ENCODE measurements at places on chromosomes 1 and 21.

DNA sequence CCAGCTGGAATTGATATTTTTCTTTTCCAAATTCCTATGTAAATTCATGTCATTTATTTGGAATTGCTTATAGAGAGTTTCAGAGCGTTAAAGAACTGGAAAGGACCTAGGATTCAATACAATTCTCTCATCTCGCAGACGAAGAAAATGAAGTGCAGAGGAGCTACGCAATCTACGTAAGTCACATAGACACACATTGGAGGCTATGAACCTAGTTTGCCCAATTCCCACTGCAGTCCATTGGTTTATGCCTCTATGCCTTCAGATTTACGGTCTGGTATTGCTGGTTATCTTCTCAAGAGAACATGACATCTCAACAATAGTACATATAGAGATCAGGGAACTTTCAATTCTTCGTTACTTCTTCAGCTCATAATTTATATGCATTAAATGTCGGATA lies 971 bp upstream of the RNF2 start:
- peaks cover 3% of the 10 kb centered on the region for H3K4me1 ChIP-seq
- H3K27ac ChIP-seq: peak overlapping the region; percentile 84
- no peak overlapping the region for H3K4me3 ChIP-seq
- H3K27me3 ChIP-seq: no peaks in the 10 kb centered on the region

GRCh38 chr1:53122201-53122885 lies 20.1 kb downstream of the SLC1A7 start:
- no peak overlapping the region for H3K27ac ChIP-seq
- DNase-seq: no peak
- no peaks in the 10 kb centered on the region for H3K4me1 ChIP-seq
- H3K36me3 ChIP-seq: no peaks in the 10 kb centered on the region

- no peak overlapping the region for H3K4me3 ChIP-seq
- H3K4me1 ChIP-seq: no peaks in the 10 kb centered on the region
- no peaks in the 10 kb centered on the region for H3K27me3 ChIP-seq
- no peaks in the 10 kb centered on the region for H3K36me3 ChIP-seq
Observed at GRCh38 chr1:215023155-215023832, 59.2 kb upstream of the KCNK2 start.

- H3K4me3 ChIP-seq: no peak overlapping the region
- H3K4me1 ChIP-seq: no peaks in the 10 kb centered on the region
- DNase-seq: no peak
- no peaks in the 10 kb centered on the region for H3K27me3 ChIP-seq
- no peaks in the 10 kb centered on the region for H3K36me3 ChIP-seq
- no peak overlapping the region for H3K27ac ChIP-seq
Observed at GRCh38 chr1:66246351-66247269, 287.3 kb upstream of the SGIP1 start.

DNA sequence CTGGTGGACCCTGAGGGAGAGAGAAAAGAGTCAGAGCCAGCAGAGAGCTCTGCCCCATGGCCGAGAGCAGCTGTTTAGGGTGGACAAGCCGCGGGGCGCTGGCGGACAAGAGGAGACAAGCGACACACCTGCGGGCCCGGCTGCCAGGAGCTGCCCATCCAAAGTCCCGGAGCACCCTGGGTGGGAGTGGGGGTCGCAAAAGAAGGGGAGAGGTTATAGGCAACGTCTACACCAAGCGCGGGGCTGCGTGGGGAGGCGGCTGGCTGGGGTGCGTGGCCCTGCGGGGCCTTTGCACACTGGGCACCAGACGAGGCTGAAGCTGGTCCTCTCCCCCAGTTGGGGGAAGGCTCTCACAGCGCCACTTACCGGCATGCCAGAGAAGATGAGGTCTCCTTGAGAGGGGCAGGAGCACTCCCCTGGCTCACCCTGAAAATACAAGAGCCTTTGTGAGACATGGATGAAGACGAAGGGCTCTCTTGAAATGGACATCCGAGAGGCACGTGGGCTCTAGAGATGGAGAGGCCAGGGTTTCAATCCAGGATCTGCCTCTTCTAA lies 24.1 kb downstream of the COL16A1 start:
- no peaks in the 10 kb centered on the region for H3K27me3 ChIP-seq
- no peak overlapping the region for H3K4me3 ChIP-seq
- no peaks in the 10 kb centered on the region for H3K4me1 ChIP-seq
- no peaks in the 10 kb centered on the region for H3K36me3 ChIP-seq
- no peak for DNase-seq
- no peak overlapping the region for H3K27ac ChIP-seq

DNA sequence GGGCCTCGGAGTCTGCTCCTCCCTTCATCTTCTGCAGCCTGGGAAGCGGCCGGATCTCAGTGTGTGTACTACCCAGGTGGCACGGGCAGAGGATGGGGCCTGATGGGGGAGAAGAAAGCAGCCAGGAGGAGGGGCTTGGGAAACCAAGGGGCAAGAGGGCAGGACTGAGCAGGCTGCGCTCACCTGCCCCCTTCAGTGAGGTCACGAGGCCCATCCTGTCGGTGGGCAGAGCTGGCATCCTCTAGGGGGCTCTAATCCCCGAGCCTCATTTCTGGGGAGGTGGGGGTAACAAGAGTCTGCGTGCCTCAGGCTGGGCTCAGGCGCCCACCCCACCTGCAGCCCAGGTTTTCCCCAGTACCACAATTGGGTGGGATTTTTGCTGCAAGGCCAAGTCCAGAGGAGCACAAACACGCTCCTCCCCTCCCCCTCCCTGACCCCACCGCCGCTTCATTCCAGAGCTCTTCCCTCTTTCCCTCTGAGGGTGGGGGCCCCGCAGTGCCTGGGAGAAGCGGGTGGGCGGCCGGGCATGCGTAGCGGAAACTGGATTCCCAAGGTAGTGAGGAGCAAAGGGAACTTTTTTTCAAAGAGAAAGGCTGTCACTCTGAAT lies 1.8 kb upstream of the WNT3A start:
- H3K27me3 ChIP-seq: peaks cover 38% of the 10 kb centered on the region
- no peak overlapping the region for H3K4me3 ChIP-seq
- H3K27ac ChIP-seq: no peak overlapping the region
- H3K36me3 ChIP-seq: no peaks in the 10 kb centered on the region

All from Peyer's patch (tissue), 4 donors.